ENCODE measurements at places on chromosomes 6 and 20. TPM values are rescaled to one million over a fixed set of nuclear protein-coding genes. Genes with fewer than 3 reads are reported as not detected.
A peak's percentile ranks its signal among the peaks of the same experiment; 100 is the strongest.

BTNL2 gene
- not detected for total RNA-seq

EFCAB8 gene
- 1.1 TPM for total RNA-seq

- H3K27ac ChIP-seq = no peak overlapping the region
- H3K4me1 ChIP-seq = no peaks in the 10 kb centered on the region
- no peaks in the 10 kb centered on the region for H3K27me3 ChIP-seq
- no peak overlapping the region for H3K4me3 ChIP-seq
- no peak for DNase-seq
- no peaks in the 10 kb centered on the region for H3K36me3 ChIP-seq
Measured at GRCh38 chr6:27267857-27268434, 20.4 kb downstream of the PRSS16 start.

- H3K4me3 ChIP-seq = peak overlapping the region; percentile 74
- no peak overlapping the region for H3K27ac ChIP-seq
- no peaks in the 10 kb centered on the region for H3K36me3 ChIP-seq
- DNase-seq = peak; percentile 45
- peaks cover 26% of the 10 kb centered on the region for H3K4me1 ChIP-seq
Measured at GRCh38 chr20:63955281-63955826, 862 bp downstream of the UCKL1 start.

- no peaks in the 10 kb centered on the region for H3K36me3 ChIP-seq
- H3K27ac ChIP-seq = no peak overlapping the region
- no peak for DNase-seq
Measured at GRCh38 chr6:166202321-166202733, 34.7 kb upstream of the TBXT start.

DNA sequence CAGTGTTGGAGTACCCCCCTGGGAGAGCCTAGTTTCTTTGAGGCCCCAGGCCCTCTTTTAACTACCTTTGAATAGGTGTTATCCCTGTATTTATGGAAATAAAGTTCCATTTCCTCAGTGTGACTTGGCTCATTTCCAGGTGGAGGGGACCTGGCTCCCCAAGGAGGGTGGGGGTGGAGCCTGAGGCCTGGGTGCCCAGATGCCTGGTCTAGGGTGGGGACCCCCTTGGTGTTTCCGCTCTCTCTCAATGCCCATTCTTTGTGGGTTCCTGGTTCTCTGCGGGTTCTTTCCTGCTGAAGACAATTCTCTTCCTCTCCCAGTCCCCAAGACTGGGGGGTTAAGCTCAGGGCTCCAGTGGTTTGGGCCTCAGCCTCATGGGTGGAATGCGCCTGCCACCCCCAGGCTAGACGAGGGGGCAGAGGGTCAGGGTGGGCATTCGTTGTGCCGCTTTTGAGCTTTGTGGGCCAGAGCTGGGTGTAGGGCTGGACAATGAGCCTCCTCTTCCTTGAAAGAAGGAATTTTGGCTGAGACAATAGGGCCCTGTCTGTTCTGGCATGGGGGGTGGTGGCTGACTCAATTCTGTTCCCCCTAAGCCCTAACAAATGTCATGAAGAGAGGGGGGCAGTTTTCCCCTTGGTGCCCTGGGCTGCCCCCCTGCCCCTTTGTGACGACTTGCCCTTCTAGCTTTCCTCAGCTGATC is 686 bp upstream of the EGFL8 start:
- no peak overlapping the region for H3K4me3 ChIP-seq
- H3K27me3 ChIP-seq = no peaks in the 10 kb centered on the region
- H3K36me3 ChIP-seq = no peaks in the 10 kb centered on the region
- H3K4me1 ChIP-seq = no peaks in the 10 kb centered on the region

- H3K36me3 ChIP-seq = no peaks in the 10 kb centered on the region
- no peak for DNase-seq
- no peak overlapping the region for H3K4me3 ChIP-seq
- no peaks in the 10 kb centered on the region for H3K4me1 ChIP-seq
- H3K27me3 ChIP-seq = peaks cover 41% of the 10 kb centered on the region
Measured at GRCh38 chr6:40274058-40274457, 313.1 kb downstream of the LRFN2 start.

PSMB8 gene
- 101 TPM for total RNA-seq

LCA5 gene
- 5.4 TPM for total RNA-seq

PREP gene
- 36.7 TPM for total RNA-seq

GRCh38 chr6:3725145-3726047 is 26.1 kb downstream of the PXDC1 start:
- H3K36me3 ChIP-seq = no peaks in the 10 kb centered on the region
- no peaks in the 10 kb centered on the region for H3K27me3 ChIP-seq
- no peak overlapping the region for H3K27ac ChIP-seq
- DNase-seq = no peak
- H3K4me1 ChIP-seq = no peaks in the 10 kb centered on the region

GRCh38 chr6:119067091-119067490 is 11.4 kb downstream of the FAM184A start:
- H3K27ac ChIP-seq = no peak overlapping the region
- H3K27me3 ChIP-seq = no peaks in the 10 kb centered on the region
- no peak for DNase-seq
- no peak overlapping the region for H3K4me3 ChIP-seq
- no peaks in the 10 kb centered on the region for H3K36me3 ChIP-seq
- no peaks in the 10 kb centered on the region for H3K4me1 ChIP-seq

GPLD1 gene
- 1.7 TPM for total RNA-seq

- H3K27ac ChIP-seq = no peak within 1 kb of the TSS
- H3K4me3 ChIP-seq = no peak within 1 kb of the TSS
- no peaks in the 10 kb centered on the region for H3K36me3 ChIP-seq
- DNase-seq = no peak
Measured at GRCh38 chr6:33075568-33076405, at the start of gene HLA-DPB1. Gene HLA-DPB1, plus strand, starts transcription at chr6:33075990. Its CDS starts 52 bp downstream, at chr6:33076042.

SIGLEC1 gene
- 0.13 TPM for total RNA-seq

All from PC-9 (cell line).